ENCODE measurements at places on chromosomes 3 and 15. TPM values are rescaled to one million over a fixed set of nuclear protein-coding genes. Genes with fewer than 3 reads are reported as not detected.

The DHX36 gene
- 51.9 TPM for polyA plus RNA-seq

The SCG5 gene
- 22.2 TPM for polyA plus RNA-seq

The RASGRP1 gene
- polyA plus RNA-seq, result 2.9 TPM

The GHSR gene
- polyA plus RNA-seq, result not detected

The GNAT1 gene
- polyA plus RNA-seq, result not detected

The C3orf33 gene
- polyA plus RNA-seq, result 12.5 TPM

The SERPINI1 gene
- 4.7 TPM for polyA plus RNA-seq

The C3orf52 gene
- 14.1 TPM for polyA plus RNA-seq

The STAC gene
- polyA plus RNA-seq, result 1.8 TPM

The SMCO1 gene
- not detected for polyA plus RNA-seq

The CHRNA5 gene
- polyA plus RNA-seq, result 3.7 TPM

The MYZAP gene
- 17.5 TPM for polyA plus RNA-seq

The CLSTN2 gene
- polyA plus RNA-seq, result 1.8 TPM

The C2CD4A gene
- 3.6 TPM for polyA plus RNA-seq

The STAB1 gene
- polyA plus RNA-seq, result 43.5 TPM

The EPHA6 gene
- 1.6 TPM for polyA plus RNA-seq

The ALAS1 gene
- polyA plus RNA-seq, result 37.2 TPM

The MED12L gene
- 5.4 TPM for polyA plus RNA-seq

The GCNT3 gene
- 16.3 TPM for polyA plus RNA-seq

The GOLGA6L4 gene
- 8.2 TPM for polyA plus RNA-seq

The KLHL25 gene
- polyA plus RNA-seq, result 5.6 TPM

The ZBED2 gene
- polyA plus RNA-seq, result 1.0 TPM

The SH3GL3 gene
- polyA plus RNA-seq, result 4.7 TPM

The LAMB2 gene
- polyA plus RNA-seq, result 209 TPM

The EPHB1 gene
- 3.7 TPM for polyA plus RNA-seq

The DLL4 gene
- 12.3 TPM for polyA plus RNA-seq

The SLC24A5 gene
- not detected for polyA plus RNA-seq

The ANKRD34C gene
- not detected for polyA plus RNA-seq

The ANKUB1 gene
- polyA plus RNA-seq, result 0.12 TPM

The TMEM158 gene
- polyA plus RNA-seq, result 2.1 TPM
